Left cardiac atrium (tissue), 4 donors: ENCODE measurements at places on chromosomes 2 and 18. TPM values are rescaled to one million over a fixed set of nuclear protein-coding genes. Genes with fewer than 3 reads are reported as not detected.

- DNase-seq: no peak
Observed at GRCh38 chr18:43078478-43079092, 36.9 kb downstream of the RIT2 start.

DNA sequence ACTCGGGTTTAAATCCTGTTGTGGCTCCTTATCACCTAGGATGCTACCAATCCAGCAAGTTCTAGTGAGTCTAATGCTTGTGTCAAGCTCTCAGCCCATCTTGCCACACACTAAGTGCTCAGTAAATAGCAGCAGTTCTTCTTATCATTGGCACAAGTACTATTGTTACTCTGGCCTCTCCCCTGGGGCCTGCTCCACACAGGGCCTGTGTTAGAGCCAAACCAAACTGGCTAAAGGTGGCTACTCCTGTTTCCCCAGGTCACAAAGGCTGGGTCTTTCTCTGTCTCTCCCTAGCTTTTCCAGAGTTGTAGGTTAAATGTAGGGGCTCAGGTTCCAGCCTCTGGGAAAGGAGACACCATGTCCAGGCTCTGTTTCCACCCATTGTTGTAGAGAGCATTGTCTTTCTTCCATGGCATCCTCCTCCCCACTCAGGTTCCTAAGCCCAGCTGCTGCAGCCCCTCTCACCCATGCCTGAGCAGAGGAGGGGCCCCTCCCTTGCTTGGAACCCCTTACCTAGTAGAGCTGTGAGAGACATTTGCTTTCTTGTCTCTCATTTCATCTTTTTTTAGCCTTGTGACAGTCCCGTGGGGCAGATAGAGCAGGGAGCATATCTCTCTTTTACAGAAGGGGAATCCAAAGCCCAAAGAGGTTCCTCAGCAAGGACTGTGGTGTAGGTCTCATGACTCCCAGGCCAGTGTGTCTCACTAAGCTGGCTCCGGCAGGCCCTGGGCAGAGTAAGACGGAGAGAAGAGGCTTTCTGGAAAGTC is 56.4 kb upstream of the OTOF start:
- DNase-seq: no peak

DNA sequence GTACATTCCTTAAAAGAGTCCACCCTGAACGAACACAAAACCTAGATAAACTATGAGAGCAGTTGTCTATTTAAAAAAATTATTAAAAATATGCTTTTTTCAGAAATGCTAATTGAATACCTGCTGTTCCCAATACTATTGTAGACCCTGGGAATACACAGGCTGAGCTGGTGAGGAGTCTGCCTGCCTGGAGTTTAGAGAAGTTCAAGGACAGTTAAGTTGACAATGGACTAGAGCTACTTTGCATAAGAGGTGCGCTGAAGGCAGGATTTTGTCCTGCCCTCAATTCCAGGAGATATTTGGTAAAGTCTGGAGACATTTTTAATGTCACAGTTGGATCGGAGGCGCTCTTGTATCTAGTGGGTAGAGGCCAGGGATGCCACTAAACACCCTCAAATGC is 110.2 kb downstream of the SETBP1 start:
- no peak for DNase-seq

DNA sequence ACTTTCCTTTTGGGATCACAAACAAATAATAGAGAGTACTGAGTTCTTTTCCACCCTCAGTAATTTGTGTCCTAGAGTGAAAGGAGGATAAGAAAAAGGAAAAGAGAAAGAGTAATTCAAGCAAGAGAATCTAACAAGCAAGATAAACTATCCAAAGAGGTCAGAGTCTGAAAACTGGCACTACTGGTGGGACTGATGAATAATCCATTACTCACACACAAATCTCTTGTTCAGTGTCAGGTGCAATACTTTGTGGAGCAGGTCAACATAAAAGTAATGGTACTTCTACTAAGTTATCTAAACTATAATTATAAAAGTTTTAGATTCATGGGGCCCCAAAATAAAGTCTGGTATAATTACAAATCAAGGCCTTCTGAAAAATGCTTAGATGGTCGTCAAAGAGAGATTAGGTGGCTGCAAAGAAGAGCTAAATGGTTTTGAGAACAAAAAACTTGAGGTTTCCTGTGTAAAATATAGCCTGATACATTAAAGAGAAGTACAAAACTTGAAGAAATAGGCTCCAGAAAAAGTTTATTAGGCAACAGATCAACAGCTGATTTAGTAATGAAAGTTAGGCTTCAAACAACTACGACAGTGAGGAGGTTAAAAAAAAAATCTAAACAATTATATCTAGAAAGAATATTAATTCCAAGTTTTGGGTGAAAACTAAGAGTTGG is 109.4 kb downstream of the BAZ2B start:
- no peak for DNase-seq

- no peak for DNase-seq
Observed at GRCh38 chr18:59096098-59096789, 43.4 kb upstream of the SEC11C start.

DNA sequence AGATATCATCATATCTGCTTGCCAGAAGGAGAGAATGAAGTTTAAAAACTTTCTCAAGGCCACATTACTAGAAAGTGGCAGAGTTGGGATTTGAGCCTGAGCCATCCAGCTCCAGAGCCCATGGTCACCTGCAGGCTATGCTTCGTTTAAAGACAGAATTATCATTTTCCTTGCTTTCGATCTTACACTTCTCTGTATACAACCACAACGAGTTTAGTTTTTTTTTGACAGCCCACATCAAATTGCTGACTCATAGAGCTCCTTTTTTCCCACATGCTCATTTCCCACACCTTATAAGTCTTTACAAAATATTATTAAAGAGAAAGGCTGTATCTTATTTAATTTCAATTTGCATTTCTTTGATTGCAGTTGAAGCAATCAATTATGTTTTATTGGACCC is 6.5 kb downstream of the PLEK start:
- no peak for DNase-seq

GRCh38 chr2:176099159-176099727 is 352 bp upstream of the HOXD12 start:
- DNase-seq: no peak

DNA sequence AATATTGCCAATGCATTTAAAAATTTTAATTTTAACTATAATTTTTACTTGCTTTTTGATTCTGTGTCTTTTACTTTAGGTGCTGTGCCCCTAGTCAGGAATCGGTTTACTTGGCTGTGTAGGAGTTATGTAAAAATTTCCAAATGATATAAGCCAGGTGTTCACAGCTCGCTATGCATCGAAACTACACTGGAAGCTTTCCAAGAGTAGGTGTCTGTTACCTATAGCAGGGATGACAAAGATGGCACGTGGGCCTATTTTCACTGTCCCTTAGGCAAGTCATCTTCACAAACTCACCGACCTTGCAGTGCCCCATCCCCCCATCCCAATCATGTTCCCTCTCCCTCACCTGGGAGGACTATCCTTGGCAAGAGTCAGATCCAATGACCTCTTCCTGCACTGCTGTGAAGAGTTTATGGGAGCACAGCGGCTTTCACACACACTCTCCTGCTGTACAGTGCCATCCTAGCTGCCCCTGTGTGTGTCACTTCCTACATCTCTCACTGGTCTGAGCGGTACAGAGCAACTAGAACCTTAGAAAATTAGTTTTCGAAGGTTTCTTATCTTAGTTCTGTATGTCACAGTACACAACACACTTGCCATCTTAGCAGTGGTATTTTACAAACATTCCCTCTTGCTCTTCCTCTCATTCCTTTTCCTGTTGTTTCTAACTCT is 49.2 kb upstream of the NAB1 start:
- DNase-seq: no peak

DNA sequence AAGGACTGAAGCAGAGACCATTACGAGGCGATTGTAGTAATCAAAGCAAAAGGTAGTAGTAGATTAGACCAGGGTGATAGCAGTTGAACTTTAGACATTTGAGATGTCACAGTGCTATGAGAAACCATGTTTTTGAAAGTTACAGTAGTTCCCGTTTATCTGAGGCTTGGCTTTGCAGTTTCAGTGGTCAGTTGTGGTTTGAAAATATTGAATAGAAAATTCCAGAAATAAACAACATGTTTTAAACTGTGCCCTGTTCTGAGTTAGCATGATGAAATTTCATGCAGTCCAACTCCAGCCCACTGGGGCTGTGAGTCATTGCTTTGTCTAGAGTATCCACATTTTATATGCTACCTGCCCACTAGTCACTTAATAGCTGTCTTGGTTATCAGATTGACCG is 47.5 kb downstream of the ZNF638 start:
- DNase-seq: no peak

GRCh38 chr2:11093467-11093866 is 61.8 kb upstream of the SLC66A3 start:
- DNase-seq: no peak

DNA sequence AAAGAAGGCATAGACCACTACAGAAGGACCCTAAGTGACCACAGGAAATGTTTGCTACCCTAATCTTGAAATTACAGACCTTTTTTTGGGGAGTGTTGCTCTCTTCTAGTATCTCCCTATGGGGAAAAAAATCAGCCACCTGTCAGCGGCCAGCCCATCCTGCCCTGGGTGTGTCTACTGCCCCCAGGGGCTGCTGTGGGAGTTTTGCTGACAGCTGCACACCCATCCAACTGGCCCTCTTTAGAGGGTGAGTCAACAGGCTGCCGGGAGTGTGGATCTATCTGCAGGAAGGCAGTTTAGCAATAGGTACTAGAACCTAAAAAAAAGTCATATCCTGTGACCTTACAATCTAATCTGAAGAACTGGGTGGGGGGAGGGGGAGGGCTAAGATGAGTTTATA is 796 bp upstream of the DYSF start:
- DNase-seq: peak; percentile 71

- no peak for DNase-seq
Observed at GRCh38 chr2:196851088-196851487, 41.9 kb upstream of the C2orf66 start.

DNA sequence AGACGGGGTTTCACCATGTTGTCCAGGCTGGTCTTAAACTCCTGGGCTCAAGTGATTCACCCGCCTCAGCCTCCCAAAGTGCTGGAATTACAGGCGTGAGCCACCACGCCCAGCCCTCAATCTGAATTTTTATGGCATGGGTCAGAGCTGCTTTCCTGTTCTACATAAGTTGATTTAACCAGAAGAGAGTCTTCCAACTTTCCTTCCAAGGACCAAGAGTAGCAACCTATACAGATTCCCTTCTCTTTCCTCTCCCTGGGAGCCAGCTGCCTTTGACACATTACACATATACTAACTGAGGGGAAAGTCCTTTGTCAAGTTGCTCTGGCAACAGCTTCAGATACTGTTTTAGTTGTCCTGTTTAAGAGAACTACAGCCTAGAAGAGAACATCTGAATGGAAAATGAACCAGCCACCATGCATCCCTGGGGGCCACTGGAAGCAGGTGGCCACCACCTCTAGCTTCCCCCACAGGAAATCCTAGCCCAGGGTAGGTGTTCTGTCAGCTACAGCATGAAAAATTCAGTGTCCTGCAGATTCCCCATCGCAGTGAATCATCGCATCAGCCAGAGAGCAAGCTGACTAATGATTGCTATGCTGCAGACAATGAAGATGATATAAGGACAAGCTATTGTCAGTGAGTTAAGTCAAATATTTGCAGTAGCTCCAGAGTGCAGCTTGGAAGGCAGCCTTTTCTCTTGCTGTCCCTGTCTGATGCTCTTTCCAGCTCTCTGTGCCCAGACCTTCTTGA is 62.9 kb downstream of the POMC start:
- no peak for DNase-seq

DNA sequence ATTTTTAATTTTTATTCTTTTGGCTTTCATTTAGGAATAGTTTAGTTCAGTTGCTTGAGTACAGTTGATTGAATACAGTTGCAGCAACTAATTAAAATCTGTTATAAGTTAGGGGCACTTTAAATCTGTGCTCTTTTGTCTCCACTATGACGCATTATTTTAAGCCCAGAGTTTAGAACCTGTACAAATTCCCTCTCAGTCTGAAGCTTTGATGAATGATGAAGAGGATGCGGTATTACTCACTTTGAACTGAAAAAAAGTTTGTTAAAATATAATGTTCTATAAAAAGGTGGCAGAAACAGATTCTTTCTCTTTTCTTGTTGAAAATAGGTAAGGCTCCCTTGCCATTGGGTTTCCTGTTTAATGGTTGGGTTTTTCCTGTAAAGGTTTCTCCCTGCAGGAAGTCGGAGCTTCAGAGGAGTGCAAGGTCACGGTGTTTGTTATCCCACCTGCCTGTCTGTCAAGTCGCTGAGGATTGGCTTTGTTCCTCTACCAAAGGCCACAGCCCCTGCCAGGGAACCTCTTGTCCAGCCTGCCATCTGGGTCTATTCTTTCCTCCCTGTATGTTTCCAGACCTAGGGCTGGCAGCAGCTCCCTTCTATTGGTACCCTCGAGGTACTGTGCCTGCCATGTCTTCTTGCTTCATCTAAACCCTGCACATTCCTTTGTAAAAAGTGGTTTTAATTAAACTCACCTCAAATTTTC is 43.8 kb upstream of the FN1 start:
- DNase-seq: no peak

GRCh38 chr2:45891719-45892424 is 240.4 kb downstream of the PRKCE start:
- no peak for DNase-seq

- DNase-seq: no peak
Observed at GRCh38 chr2:182618672-182619079, 97.4 kb upstream of the DNAJC10 start.

DNA sequence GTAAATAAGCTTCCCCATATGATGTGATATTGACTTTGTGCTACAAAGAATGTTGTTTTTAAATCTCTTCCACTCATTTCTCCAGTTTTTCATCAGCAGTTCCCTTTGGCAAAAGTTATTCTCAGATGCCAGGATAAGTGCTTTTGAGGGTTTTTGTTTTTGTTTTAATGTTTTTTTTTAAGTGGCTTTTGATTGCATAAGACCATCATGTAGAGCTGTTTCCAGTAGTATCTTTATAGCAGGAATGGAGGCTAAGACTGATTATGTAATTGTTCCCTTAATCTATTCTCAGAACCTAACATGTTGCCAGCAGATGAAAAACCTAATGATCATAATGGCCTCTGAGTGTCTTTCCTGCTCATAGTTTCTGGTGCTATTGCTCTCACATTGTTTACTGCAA is 77.9 kb downstream of the CABLES1 start:
- no peak for DNase-seq

GRCh38 chr2:18803141-18803939 is 214.0 kb upstream of the NT5C1B start:
- no peak for DNase-seq

DNA sequence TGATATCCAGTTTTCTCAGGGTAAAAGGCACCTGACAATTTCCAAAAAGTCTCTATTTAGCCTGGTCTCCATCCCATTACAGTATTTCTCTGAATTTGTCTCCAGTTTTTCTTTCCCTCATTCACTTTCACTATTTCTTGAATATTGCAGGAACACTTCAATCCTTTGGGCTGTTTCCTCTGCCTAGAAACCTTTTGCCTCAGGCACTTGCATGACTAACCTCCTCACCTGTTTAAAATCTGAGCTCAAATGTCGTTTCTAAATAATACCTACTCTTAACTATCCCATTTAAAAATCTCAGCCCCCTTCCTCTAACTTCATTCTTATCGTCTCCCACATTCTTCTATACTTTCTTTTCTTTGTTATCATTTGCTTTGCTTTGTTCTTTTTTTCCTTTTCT is 9.0 kb downstream of the SCN2A start:
- DNase-seq: no peak

Gene MOCOS
- 1.4 TPM for total RNA-seq

Gene MYL1
- total RNA-seq: not detected

Gene PLGLB2
- 1.3 TPM for total RNA-seq

Gene PLCL1
- total RNA-seq: 17.7 TPM

Gene B3GNT7
- total RNA-seq: 4.5 TPM

Gene SCYGR4
- total RNA-seq: not detected

Gene SH3BP4
- 15.1 TPM for total RNA-seq

Gene RAD51AP2
- 0.18 TPM for total RNA-seq

Gene UPP2
- not detected for total RNA-seq

Gene PPP1R1C
- total RNA-seq: 5.5 TPM

Gene LYPD6B
- not detected for total RNA-seq

Gene PSMG2
- 45.9 TPM for total RNA-seq

Gene TXNL4A
- 114 TPM for total RNA-seq

Gene RDH14
- total RNA-seq: 39.5 TPM

Gene RAB6C
- 0.18 TPM for total RNA-seq
